ENCODE measurements at places on chromosomes 11 and 22.

GRCh38 chr11:131854391-131854790 is 484.0 kb downstream of the NTM start:
- DNase-seq = no peak

- no peak for DNase-seq
Measured at GRCh38 chr22:17493419-17493981, 69.8 kb upstream of the SLC25A18 start.

DNA sequence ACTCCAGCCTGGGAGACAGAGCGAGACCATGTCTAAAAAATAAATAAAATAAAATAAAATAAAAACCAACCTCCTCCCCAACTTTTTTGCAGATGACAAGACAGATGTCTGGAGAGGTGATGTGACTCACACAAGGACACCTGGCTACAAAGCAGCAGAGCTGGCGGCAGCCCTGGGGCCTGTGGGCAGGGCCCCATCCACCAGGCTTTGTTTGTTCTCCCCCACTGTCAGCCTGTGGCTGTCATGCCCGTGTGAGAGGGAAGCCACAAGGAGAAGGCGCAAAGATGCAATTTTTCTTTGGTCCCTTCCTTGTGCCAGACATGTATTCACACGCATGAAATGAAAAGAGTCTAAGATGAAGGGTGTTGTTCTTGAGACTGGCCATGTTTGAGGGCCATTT is 16.6 kb downstream of the CD59 start:
- DNase-seq = no peak

DNA sequence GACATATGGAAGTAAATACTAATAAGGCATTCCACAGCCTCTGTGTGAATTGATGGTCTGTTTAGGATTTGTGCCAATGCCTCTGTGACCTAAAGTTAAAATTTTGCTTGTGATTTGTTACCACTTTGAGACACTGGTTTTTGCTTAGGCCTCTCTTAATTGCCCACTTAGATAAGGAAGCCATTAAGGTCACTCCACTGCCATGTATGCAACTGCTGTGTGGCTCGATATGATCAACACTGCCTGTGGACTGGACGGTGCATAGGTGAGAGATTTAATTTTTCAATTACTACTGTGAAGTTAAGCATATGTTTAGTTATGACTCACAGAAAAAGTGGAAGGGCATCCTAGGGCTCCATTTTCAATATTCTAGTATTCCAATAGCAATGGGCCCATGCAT is 36.9 kb downstream of the CSRP3 start:
- DNase-seq = no peak

DNA sequence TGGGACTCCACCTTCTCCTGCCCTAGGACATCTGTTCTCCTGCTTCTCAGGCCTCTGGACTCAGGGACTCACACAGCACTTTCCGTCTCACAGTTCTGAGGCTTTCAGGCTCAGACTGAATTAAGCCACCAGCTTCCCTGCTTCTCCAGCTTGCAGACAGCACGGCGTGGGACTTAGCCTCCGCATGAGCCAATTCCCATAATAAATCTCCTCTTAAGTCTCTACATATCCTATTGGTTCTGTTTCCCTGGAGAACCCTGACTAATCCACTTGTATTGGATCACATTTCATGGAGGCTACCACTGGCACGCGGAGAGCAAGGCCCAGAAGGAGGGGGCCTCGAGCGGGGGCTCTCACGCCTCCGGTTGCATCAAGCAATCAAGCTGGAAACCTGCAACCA is 1313.6 kb downstream of the TBC1D22A start:
- DNase-seq = no peak

DNA sequence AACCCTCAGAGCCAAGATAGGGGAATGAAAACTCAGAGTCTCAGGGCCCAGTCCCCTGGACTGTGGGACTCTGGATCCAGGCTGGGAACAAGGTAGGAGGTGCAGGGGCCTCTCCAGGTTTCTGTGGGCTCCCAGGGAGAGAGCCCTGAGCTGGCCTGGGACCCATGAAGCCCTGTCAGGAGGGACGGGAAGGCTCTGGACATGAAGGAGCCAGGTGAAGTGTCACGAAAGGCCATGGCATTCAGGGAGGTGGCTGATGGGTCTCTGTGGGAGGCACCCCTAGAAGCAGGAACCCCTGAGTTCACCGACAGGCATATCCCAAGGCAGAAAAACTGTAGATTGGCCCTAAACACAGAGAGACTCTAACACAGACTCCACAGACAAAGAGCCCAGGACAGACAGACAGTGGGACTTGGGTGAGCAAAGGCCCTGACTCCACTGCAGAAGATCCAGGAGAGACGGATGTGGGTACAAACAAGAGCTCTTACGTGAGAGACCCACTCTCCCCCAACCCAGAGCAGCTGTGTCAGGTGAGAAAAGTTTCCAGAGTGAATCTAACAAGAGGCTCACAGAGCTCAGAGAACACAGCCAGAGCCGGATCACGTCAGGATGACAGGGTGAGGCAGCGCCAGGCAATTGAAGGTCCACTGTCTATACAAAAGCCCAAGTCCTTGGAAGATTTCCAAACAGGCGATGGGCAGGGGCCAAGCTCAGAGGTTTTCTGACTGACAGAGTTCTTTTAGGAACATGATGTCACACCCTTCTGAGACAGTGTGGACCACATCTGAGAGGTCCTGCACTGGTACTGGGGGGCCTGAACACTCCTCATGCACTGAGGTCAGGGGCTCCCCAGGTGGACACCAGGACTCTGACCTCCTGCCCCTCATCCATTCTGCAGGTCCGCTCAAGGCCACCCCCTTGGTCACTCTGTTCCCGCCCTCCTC is 27.4 kb downstream of the IGLL5 start:
- no peak for DNase-seq

DNA sequence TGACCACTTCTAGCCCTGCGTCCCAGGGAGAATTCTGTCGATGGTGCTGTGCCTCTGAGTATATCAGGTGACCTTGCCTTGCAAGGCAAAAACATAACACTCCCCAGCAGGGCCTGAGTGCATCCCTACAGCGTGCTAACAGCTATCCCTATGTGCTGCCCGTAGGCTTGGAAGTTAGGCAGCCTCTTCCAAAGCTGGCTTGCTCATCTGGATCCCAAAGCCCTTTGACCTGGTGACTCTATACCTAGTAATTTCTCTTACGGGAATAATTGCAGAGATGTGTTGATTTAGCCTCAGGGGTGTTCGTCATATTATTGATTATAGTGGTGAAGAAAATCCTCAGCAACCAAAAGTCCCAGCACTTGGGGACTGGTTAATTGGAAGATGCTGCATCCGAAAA is 32.6 kb upstream of the CRYBB3 start:
- DNase-seq = no peak

DNA sequence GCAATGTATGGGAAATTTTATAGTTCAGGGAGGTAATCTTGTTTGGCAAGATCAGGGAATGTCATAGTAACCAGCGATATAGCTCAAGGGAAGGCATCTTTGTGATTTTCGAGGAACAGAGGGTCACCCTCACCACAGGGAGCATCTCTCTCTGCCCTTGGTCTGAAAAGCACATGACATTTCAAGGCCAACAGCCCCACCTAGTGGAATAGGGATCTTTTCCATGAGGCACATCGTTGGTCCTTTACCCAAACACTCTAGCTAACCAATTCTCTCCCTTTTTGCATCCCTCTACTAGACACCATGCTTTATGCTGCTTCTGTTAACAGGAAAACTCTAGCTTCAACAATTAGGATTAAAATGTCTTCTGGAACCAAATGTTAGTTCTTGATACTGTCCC is 179.0 kb downstream of the GRM5 start:
- peak; percentile 14 for DNase-seq

GRCh38 chr11:131658952-131659351 is 288.5 kb downstream of the NTM start:
- DNase-seq = no peak

- DNase-seq = no peak
Measured at GRCh38 chr11:2526808-2527381, 82.1 kb downstream of the KCNQ1 start.

- DNase-seq = no peak
Measured at GRCh38 chr11:114058026-114058706, 1.3 kb upstream of the ZBTB16 start.

DNA sequence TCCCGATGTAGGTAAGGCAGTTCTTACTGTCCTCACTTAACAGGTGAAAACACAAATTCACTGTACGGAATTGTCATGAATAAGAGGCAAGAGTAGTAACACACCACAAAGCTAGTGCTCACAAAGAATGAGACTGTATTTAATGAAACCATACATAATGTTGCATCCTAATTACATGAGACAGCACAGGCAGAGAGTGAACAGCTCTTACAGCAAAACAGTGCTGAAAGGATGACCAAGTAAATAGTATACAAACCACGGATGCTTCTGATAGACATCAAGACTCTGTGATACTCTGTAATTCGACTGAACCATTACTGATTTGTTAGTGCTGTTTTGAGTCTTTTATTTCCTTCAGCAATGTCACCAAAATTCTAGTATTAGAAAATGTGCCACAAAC is 282.3 kb downstream of the TTC28 start:
- no peak for DNase-seq

DNA sequence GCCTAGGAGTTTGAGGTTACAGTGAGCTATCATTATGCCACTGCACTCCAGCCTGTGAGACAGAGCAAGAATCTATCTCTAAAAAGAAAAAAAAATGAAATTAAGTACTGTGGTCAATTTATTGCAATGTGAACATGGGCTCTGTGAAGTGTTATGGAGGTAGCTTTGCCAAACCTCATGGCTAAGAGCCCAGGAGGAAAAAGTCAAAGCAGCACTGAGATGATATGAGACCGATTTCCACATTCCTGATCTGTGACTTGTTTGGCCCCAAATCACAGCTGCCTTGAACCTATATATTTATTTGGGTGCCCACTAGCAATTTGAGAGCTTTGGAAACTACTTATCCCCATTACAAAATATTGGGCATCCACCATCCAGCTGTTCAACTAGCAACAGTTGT is 29.8 kb upstream of the TMEM135 start:
- no peak for DNase-seq

DNA sequence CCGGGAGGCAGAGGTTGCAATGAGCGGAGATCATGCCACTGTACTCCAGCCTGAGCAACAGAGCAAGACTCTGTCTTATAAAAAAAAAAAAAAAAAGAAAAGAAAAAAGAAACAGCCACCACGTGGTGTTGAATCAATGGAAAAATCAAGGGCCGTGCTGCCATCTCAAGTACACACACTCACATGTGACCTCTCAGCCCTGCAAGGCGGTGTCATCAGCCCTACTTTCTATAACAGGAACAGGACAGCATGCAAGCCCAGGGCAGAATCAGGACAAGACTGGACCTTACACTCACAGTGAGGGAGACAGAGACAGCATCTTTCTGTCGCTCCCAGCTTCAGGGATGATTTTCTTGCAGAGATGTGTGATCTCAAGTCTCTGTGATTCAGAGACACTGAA is 179.6 kb downstream of the MPPED1 start:
- DNase-seq = no peak

DNA sequence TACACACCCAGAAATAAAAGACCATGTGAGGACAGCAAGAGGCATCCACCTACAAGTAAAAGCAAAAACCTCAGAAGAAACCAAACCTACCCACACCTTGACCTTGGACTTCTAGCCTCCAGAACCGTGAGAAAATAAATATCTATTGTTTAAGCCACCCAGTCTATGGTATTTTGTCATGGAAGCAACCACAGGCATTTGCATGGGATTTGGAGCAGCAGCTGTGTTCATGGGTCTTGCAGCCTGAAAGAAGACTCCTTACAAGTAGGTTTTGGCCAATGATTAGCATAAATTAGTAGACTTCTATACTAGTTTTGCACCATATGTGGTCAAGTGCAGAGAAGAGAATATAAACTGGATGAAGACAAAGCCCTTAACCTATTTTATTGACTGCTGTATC is 27.9 kb downstream of the FSHB start:
- DNase-seq = no peak

DNA sequence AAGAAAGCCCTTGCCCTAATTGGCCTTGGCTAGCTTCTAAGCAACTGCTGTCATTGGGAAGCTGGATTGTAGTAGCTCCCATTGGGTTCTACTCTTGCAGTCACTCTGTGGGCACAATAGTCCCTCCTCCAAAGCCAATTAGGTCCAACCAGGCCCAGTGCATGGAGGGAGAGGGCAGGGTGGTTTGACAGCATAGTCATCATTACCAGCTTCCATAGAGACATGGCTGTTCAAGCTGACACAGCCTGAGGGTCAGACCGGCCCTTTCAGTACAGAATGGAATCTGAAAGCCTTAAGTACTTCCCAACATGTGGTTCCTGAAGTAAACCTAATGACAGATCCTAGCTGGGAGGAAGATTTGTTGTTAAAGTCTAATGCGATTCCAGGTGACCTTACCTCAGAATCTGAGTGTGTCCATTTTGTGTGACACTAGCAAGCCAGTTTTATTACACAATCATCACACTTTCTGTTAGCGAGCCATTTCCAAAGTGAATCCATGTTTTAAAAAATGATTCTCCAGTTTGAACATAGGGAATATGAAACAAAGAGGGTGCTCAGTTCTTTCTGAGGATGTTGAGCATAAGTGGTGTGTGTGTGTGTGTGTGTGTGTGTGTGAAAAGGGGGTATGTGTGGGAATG is 6.9 kb downstream of the PLET1 start:
- DNase-seq = no peak

GRCh38 chr22:49100773-49101172 is 726.9 kb downstream of the BRD1 start:
- DNase-seq = no peak

DNA sequence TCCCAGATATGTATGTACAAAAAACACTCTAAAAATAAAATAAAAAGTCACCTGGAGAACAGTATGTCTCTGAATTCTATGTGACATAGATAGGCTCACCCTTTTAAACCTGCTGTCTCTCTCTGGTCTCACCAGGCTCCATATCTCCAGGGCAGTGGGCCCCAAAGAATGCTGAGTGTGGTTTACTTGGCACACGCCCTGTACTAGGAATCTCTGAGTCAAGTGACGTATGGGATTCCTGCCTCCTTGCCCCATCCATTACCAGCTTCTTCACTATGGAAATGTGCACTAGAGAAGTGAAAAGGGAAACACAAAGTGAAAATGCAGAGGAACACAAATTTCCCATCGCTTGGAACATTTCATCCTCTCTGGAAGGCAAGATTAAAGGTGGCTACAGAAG is 722.2 kb upstream of the TENM4 start:
- no peak for DNase-seq

DNA sequence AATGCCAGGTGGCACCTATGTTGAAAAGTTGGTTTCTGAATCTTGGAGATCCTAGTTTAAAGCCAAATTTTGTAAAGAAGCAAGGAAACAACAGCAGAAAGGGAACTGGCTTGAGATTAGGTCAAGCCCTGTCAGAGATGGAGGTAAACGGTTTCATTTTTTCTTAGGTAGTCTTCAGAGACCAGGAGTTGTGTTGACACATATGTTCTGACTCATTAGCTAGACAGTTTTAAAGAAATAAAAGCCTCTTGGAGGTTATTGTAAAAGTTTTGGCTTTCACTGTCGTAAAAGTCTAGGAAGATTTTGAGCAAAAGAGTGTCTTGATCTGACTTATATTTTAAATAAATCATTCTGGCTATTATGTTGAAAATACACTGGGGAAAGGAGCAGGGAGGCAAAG is 151.5 kb upstream of the CTSC start:
- no peak for DNase-seq

GRCh38 chr11:59857439-59858434 is 8.6 kb downstream of the TCN1 start:
- no peak for DNase-seq

GRCh38 chr11:15923183-15923582 is 433.2 kb downstream of the SOX6 start:
- no peak for DNase-seq

- DNase-seq = no peak
Measured at GRCh38 chr22:50270666-50271394, 650 bp upstream of the MAPK11 start.

- peak; percentile 93 for DNase-seq
Measured at GRCh38 chr11:110376711-110377324, 52.9 kb upstream of the FDX1 start.

GRCh38 chr22:45553351-45554039 is 50.8 kb downstream of the FBLN1 start:
- peak; percentile 71 for DNase-seq
